ENCODE measurements at places on chromosomes 5 and 9.
A peak's percentile ranks its signal among the peaks of the same experiment; 100 is the strongest.

DNA sequence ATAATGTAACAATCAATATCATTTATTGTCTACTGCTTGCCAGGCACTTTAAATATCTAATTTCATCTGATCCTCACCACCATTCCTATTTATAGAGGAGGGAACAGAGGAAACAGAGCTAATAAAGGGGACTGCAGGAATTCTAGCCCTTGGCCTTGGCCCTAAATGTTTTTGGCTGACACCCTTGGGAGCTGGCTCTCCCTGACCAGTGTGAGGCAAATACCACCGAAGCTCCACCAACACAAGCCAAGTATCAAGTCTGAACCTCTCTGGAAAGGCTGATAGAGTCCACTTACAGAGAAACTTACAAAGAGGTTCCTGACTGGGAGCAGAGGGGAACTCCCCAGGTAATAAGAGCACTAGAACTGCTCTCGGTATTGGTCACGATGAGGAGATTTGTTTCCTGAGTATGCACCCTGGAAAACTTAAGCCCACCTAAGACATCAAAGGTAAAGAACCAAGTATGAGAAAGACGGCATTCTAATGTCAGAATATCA lies 243.1 kb upstream of the PANK3 start:
- no peak for DNase-seq

DNA sequence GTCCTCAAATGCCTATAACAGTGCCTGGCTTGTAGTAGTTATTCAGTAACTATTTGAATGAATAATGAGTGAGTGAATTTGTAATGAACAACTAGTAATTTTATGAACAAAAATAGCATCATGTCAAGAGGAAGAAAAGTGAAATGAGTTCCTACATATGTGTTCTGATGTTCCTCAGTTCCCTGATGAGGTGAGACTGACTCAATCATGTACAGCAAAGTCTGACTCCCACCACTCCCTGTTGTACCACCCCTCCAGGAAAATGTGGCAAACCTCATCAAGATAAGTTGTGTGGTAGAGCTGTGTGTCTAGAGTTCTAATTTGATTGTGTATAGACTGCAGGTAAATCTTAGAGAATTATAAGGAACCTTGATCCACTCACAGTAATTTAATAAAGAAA lies 201.6 kb downstream of the GOLPH3 start:
- no peak for DNase-seq

DNA sequence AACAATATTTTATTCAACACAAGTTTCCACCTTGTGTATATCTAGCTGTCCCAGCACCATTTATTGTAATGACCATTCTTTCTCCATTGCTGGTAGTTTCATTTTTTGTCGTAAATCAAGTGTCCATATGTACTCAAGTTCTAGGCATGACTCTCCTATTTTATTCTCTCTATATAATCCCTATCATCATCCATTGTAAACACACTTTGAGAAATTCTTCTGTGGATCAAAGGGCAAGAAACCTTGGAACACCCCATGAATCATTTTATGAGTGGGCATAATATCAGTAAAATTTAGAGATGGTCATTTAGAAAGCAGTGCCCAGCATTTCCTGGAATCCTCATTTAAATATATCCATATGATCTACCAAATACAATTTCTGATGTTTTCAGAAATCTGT lies 35.8 kb upstream of the SPATA31D4 start:
- DNase-seq, result no peak

- DNase-seq, result no peak
Observed at GRCh38 chr5:59040024-59040803, 457.3 kb downstream of the RAB3C start.

- DNase-seq, result no peak
Observed at GRCh38 chr5:313265-313664, 8.2 kb upstream of the AHRR start.

- no peak for DNase-seq
Observed at GRCh38 chr5:66041627-66042026, 102.5 kb upstream of the SREK1 start.

GRCh38 chr9:74784506-74784905 lies 103.2 kb downstream of the TRPM6 start:
- no peak for DNase-seq

DNA sequence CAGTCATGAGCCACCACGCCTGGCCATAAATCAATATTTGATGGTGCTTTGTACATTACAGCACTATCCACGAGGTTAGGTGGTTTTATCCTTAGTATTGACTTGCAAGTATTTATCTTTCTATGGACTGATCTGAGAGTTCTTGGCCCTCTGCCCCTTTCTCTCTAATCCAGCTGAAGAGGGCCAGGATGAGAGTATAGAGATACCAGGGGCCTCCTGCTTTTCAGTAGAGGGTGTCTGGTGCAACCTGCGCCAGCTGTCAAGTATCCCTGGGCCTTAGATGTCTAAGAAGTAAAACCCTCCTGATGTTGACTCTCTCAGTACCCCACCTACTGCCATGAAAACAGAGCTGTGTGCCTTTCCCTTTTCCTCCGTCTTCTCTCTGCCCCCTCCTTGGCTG lies 153.4 kb downstream of the SLIT3 start:
- no peak for DNase-seq

DNA sequence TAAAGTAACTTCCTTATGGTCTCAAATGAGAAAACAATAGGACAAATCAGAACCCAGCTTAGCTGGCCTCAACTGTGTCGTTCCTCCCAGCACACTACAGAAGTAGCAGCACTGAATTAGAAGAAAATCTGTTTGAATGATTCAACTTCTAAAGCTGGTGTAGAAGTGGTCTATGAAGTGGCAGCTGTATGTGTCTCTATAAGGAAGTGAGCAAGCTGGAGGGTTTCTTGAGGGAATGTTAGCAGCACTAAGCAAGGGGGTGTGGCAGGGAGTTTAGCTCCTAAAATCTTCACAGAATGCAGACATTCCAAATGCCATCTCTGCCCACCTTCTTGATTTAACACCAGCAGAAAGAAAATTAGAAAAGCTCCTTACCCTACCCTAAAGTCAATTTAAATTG lies 4.1 kb downstream of the KLF9 start:
- DNase-seq, result no peak

DNA sequence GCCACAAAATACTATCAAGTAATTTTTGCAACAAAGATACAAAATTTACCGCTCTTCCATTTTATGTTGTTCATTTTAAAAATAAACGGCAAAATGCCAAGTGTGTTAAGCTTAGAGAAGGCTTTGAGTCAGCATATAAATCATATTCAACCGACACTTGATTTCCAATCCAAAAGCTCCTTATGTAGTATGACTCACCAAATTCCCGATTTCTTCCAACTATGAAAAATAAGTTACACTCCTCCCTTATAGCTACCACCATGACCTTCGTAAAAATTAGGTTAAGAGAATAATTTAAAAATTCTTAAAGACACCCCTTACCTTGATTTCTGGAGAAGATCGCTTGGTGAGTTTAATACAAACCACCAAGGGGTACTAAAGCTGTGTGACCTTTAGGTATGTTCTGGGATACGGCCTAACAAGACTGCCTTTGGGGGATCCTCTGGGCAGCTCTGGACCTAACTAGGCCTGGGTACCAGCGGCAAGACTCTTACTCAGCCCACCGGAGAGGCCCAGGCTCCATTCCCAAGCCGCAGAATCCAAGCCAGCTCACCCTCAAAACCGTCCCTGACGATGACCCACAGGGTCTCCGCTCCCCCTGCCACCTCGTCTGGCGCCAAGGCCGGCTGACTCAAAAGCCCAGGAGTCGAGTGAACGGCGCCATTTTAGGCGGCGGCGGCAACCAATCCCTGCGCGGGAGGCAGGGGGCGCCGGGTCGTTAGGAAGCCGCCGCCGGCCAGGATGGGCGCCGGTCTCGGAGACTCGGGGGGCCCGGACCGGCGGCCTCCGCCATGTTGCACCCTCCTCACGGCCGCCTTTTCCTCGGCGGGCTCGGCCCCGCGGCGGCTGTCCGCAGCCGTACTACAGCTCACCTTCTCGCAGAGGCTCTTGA lies 739 bp downstream of the PPP2CA start:
- peak; percentile 49 for DNase-seq

GRCh38 chr9:70746760-70747159 lies 332.3 kb upstream of the KLF9 start:
- DNase-seq, result no peak

GRCh38 chr5:13673511-13673910 lies 271.0 kb downstream of the DNAH5 start:
- no peak for DNase-seq

- DNase-seq, result no peak
Observed at GRCh38 chr5:181205761-181206649, 1.0 kb upstream of the TRIM7 start.

Measured in activated CD4-positive, CD25-positive, alpha-beta regulatory T cell (primary cell).